ENCODE measurements at places on chromosomes 12 and 14.

GRCh38 chr12:101761781-101762180 lies 22.5 kb upstream of the SYCP3 start:
- DNase-seq: no peak

GRCh38 chr14:74684434-74684833 lies 28.4 kb downstream of the AREL1 start:
- peak; percentile 62 for DNase-seq

DNA sequence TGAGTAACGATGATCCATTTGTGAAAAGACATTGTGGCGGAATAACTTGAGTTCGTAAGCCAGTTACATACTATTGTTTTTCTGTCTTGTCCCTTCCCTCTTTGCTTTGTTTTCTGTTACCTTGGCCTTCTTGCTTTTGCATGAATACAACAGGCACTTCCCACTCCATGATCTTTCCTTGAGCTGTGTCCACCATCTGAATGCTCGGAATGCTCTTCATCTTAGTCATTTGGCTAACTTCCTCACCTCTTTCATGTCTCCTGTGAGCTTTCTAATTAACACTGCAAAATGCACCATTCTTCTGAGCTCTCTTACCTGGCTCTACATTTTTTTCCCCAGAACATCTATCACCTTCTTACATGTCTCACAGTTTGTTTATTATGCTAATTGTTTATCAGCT lies 10.0 kb downstream of the KNTC1 start:
- no peak for DNase-seq

DNA sequence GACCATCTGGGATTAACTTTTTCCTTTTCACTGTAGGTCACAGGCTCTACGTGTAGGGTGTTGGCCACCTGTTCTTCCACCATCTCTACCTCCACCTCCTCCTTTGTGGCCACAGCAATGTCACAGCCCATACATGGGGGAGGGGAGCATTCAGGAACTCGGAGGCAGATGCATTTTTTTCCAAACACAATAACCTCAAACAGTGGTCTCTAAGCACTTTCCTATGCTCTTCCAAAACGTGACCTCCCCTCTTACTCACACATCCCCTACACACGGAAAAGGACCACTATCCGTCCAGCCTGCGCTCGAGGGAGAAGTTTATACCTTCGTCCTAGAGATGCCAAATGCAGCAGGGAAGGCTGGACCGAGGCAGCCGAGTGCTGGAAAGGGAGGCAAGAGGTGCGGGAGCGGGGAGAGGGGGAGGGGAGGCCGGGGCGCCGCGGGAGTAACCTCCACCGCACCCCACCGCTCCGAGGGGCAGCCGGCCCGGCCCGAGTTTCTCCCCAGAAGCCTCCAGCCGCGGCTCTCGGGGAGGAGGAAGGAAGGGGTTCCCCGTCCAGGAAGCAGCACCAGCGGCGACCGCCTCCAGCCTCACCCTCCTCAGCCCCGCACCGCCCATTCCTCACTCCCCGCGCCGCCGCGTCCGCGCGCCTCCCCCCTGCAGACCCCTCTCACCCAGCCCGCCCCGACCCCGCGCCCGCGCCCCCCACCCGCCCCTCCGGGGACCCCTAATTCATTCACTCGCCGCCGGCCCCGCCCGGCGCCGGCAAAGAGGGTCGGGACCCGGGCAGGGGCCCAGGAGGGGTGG lies 594 bp downstream of the KRAS start:
- DNase-seq: peak; percentile 42

- no peak for DNase-seq
Measured at GRCh38 chr14:72742838-72743195, 151.1 kb downstream of the DPF3 start.

DNA sequence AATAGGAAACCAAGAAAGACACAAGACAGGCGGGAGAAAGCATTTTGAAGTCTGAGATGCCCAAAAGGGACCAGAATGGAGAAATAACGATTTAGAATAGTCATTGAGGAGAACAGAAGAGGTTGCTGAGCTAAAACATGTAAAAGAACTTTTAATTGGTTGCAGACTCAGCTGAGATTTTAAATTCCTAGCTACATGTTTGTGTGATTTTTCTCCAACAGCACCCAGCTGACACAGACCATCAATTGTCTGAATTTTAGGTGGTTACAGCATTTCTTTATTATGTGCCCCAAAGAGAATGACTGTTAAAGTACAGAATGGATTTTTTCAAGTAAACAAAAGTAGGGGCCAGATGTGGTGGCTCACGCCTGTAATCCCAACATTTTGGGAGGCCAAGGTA lies 50.3 kb downstream of the BAZ1A start:
- DNase-seq: no peak

- DNase-seq: no peak
Measured at GRCh38 chr12:32644431-32644830, 34.7 kb upstream of the DNM1L start.

- no peak for DNase-seq
Measured at GRCh38 chr12:70560671-70561070, 76.6 kb downstream of the PTPRB start.

- DNase-seq: peak; percentile 75
Measured at GRCh38 chr14:60184146-60184904, 19.1 kb upstream of the DHRS7 start.

DNA sequence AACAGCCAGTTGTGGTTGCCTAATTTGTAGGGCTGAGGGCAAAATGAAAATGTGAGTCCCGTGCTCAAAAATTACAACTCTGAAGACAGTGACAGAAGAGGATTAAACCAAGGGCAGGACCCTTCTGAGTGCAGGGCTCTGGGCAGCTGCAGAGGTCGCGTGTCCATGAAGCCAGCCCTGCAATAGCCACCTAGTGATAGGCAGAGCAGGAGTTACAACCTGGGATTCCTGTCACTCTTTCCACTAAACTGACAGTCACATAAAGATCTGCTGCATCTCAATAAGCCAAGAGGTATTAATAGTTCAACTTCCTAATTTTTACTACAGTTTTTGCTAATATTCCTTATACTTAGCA lies 94.1 kb downstream of the SLC2A13 start:
- DNase-seq: no peak

DNA sequence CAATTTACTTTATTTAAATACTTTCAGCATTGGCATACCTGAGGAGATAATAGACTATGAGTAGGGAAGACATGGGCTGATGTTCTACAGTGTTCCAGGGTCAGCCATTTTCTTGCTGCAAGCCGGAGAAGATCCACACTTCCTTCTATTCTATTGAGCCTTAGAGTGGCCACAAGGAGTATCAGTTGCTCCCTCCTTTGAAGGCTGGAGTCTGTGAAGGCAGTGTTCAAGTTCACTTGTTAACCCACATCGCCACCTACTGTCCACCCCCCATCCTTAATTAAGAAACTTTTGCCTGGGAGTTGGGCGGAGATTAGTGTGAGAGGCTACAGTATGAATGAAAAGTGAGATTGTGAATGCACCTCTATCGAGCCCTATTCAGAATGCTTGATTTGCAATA lies 666.6 kb downstream of the NRXN3 start:
- no peak for DNase-seq

- DNase-seq: no peak
Measured at GRCh38 chr14:91228112-91229004, 16.1 kb downstream of the GPR68 start.

DNA sequence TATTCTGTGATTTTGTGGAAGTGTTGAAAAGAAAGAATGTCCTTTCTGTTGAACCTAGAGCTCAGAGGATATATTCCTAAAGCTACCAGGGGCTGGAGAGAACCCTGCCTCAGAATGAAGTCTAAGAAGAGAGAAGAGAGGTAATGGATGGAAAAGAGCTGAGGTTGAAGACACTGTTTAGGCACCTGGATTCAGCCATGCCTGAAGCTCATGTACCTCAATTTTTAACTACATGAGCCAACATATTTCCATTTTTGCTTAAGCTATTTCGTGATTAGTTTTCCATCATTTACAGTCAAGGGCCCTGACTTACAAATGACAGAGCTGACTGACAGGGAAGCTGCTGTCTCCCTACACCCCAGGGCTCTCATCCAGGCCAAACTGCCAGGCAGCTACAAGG lies 10.7 kb downstream of the CAMKK2 start:
- no peak for DNase-seq

DNA sequence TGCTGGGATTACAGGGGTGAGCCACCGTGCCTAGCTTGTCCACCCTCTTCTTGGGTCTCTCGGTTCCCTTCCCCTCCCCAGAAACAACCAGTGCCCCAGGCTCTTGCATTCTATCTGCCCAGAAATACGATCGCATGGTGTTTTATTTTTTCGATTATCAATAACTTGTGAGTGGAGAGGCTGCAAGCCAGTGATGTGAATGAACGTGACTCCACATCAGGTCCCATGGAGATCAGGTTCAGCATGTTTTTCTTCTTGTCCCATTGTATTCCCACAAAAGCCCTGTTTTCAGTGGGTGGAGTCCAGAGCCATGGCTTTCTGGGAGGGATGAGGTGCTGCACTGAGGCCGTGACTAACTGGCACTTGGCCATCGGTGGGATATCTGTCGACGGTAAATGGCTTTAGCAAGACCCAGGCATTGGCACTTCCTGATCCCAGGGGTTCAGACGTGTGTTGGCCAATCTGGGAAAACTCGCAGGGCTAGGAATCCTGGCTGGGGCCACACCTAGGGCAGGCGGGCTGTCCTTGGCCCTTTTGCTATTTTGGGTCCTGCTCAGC lies 12.7 kb upstream of the HNF1A start:
- no peak for DNase-seq

DNA sequence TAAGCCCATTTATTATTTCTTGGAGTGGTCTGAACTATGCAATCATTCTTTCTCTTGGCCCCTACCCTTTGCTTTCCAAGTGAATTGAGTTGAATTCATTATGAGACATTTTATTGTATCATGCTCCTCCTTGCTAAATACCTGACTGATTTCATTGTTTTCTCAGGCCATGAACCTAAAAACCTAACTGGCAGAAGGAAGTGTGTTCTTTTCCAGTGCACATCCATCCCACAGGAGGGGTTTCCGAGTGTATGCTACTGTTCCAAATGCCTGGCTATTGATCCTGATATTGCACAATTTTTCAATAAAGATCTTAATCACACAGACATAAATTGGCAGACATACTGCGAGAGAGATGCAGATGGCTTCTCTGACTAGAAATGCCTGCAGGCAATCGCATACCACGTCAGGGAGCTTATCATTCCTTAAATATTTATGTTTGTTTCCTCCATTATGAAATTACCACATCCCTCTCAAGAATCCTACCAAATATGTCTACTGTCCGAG lies 162.2 kb upstream of the EGLN3 start:
- DNase-seq: no peak

DNA sequence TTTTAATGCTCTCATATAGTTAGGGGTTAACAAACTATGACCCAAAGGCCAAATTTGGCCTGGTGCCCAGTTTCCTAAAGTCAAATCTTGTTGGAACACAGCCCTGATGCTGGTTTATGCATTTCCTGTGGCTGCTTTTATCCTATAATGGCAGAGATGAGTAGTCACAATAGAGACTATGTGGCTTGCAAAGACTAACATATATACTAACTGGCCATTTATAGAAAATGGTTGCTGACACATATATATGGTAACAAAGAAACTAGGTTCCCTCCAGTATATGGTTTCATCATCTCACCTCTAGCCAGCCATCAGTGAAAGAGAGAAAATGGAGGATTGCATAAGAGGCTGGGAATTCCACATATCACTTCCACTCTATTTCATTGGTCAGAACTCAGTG lies 10.8 kb downstream of the NAV3 start:
- no peak for DNase-seq
